Stimulated activated CD4-positive, alpha-beta T cell treated with anti-CD3 and anti-CD28 coated beads, Interleukin-1b, Interleukin-23, amount 100 ng/mL, for 1 hour (primary cell): ENCODE measurements at places on chromosomes 1 and 21.

DNA sequence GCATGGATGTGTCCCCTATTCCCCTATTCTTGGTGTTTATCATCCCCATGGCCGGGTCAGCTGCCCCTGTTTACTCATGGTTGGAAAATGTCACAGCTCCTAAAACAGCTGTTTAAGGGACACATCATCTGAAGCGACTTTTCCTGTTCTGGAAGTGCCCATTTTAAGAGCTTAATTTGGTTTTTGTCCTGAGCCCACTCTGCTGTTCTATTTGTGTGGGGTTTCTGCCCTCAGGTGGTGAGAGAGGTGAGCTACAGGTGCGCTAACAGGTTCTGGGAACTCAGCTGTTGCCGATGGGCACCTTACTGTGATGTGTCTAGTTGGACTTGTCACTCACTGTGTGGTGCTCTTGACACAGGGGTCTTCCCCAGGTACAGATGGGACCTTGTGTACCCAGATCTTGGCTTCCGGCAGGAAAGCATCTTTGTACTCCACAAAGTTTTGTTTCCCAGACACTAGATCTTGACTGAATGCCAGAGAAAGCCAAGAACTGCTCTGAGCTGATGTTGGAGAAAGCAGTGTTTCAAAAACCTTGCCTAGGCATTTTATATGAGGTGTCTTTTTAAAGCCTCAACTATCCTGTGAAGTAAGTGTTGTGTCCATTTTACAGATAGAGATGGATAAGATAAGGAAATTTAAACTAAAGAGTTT is 59.0 kb upstream of the CD1D start:
- DNase-seq, result no peak

DNA sequence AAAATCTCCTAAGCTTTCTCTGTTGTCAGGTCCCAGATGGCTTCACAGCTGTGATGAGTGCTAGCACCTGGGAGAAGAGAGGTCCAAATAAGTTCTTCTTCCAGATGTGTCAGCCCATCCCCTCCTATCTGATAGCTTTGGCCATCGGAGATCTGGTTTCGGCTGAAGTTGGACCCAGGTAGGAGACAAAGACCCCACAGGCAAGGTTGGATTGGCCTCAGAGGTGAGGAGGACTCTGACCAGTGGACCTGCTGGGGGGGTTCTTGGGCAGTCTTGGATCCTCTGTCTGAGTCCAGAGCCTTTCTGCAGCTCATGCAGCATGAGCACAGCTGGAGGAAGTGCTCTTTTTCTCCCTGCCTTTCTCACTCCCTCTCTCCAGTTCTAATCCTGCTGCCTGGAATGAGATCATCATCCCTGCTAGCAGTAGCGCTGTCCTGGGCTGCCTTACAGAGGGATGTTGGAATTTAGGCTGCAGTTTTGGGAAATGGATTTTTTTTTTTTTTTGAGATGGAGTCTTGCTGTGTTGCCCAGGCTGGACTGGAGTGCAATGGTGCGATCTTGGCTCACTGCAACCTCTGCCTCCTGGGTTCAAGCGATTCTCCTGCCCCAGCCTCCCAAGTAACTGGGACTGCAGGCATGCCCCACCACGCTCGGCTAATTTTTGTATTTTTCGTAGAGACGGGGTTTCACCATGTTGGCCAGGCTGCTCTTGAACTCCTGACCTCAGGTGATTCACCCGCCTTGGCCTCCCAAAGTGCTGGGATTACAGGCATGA is 7.1 kb downstream of the RNPEP start:
- DNase-seq, result no peak

- DNase-seq, result no peak
Measured at GRCh38 chr1:42118125-42118524, 35.1 kb upstream of the GUCA2B start.

GRCh38 chr1:182186757-182187146 is 125.2 kb upstream of the ZNF648 start:
- DNase-seq, result no peak

- DNase-seq, result no peak
Measured at GRCh38 chr21:45391743-45392572, 13.0 kb upstream of the COL18A1 start.

GRCh38 chr1:185811073-185811709 is 77.0 kb downstream of the HMCN1 start:
- DNase-seq, result no peak

GRCh38 chr1:207669528-207670009 is 24.6 kb downstream of the CR1L start:
- no peak for DNase-seq

DNA sequence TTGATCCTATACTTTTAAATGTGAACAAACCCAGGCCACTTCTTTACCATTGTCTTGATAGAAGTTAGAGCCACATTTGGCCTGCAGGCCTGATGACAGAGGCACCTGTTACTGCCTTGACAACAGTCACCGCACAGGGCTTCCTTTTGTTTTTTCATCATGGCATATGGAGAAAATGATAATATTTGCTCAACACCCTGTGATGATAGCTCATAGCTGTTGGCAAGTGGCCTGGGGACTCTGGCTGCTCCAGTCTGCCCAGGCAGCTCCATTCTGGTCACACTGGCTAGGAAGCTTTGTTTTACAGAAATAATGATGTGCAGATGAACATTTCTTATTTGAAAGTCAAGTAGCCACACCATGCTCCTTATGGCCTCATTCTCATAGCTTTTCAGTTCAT is 89.6 kb upstream of the GPR88 start:
- DNase-seq, result no peak

DNA sequence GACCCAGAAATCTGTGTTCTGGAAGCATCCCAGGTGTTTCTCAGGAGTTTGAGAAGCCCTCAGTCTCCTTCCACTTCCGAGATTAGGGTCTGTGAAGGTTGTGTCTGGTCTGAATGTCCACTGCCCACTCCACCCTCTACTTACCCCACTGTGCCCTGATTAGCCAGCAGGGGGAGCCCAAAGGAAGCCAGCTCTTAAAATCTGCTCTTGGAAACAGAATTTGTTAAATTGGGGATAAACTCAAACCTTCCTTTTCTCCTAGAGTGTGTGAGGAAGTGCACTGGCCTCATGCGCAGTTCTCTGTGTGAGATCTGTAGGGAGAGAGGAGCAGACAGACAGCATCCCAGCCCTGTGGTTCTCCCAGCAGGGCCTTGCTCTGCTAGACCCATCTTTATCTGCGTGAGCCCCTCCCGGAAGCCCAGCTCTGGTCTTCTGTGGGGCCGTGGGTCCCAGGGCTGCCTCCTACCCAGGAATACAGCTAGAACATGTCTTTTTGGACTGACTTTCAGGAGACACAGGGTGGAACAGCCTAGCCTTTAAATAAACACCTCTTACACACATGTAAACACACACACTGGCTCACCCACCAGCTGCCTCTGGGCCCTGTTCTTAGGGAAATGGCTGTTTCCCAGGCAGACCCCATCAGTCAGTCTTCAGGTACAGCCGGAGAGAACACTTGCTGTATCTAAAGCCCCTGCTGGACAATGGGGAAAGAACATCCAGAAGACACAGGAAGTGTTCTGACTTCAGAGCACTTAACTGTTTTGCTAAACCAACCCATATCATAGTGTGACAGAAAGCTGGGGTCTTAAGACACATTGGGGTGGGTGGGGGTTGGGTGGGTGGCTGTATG is 52.2 kb downstream of the SMYD2 start:
- DNase-seq, result peak; percentile 17

DNA sequence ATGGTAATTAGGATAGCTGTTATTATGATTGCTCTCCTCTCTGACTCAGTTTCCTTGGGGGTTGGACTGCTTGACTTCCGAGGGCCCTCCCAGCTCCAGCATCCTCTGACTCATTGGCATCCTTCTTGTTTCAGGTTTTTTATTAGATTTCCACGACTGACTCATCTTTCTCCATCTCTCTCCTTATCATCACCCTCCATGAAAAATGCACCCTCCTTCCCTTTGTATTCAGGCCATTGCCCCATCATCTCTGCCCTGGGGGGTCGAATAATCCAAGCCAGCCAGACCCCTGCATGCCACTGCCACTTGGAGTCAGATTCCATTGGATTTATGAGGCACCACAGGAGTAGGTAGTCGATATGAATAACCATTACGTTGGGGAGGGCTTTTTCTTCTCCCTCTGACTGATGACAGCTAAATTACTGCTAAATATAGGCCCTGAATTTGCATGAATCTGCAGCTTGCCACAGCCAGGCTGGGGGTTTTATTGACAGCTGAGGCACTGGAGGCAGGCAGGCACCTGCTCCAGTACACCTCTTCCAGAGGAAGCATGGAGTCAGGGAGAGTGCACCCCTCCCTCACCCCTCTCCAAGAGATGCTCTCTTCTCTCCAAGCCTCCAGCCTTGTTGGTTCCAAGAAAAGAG is 91.7 kb downstream of the C1orf94 start:
- no peak for DNase-seq

GRCh38 chr1:156504438-156504813 is 3.9 kb upstream of the MEF2D start:
- DNase-seq, result no peak

DNA sequence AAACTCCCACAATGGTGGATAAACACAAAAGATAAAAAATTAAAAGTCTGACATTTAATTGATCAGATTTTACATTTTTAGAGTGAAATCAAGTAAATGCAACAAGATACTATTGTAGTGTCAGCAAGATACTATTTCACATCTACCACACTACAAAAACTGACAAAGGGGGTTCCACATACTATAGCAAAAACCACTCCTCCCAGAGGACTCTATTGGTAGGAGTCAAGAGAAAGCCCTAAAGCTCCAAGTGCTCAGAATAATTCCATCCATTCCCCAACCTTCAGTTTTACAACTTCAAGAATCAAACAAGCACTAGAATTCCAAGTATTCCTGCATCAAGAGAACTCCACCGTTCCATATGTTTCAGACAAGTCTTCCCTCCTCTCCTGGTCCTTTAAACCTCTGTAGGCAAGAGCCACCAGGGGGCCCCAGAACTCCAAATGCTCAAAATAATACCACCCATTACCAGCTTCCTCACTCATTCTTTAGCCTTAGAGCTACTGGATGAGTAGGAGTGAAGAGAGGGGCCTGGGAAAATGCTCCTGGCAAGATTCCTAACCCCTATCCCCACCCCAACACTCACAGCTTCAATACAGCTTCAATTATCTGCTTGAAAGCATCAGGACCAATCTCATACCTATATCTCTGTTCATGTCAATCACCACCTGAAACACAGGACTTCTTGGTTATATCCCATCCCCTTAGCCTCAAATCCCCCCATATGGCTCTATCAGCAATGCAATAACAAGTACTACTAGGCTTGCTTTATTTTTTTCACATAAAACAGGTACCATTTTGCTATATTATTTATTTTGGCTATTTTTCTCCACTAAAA is 9.9 kb downstream of the TOR1AIP2 start:
- DNase-seq, result no peak

GRCh38 chr1:208239473-208240381 is 4.5 kb downstream of the PLXNA2 start:
- no peak for DNase-seq

- no peak for DNase-seq
Measured at GRCh38 chr1:15477646-15478212, 1.8 kb downstream of the CELA2B start.

DNA sequence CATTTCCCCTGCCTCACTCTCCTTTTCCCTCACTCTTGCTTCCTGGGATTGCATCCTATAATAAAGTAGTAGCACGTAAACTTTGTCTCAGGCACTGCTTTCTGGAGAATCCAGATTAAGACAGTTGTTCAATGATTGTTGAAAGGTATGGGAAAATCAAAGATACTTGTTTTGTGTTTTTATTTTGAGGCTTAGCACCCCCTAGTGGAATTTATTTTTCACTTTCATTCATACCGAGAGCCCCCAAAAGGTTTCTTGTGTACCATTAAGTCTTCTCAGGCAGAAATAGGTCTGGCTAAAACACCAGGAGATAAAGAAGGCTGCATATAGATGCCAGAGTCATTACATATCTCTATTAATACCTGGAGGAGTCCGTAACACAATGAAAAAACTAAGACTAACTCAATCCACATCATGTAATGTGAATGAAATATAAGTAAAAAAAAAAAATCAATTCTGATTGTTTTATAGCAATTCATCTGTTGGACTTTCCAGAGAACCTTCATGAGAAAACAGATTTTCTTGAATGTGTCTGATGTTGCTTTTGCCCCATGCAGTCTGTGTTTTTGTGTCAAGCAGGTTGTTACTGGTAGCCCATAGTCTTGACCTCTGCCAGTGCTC is 103.5 kb downstream of the RPE65 start:
- DNase-seq, result no peak

- DNase-seq, result no peak
Measured at GRCh38 chr21:32186804-32187203, 92.0 kb downstream of the MIS18A start.

DNA sequence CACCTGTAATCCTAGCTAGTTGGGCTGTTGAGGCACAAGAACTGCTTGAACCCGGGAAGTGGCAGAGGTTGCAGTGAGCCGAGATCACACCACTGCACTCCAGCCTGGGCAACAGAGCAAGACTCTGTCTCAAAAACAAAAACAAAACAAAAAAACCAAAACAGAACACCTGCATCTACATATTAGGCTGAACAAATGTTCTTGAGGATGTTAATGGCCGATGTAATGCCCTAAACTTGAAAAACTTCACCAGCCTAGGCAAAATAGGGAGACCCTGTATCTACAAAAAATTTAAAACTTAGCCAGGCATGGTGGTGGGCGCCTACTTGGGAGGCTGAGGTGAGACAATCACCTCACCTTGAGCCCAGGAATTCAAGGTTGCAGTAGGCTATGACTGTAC is 17.8 kb downstream of the GPBP1L1 start:
- DNase-seq, result no peak
